ENCODE measurements at places on chromosomes 11 and 22.

DNA sequence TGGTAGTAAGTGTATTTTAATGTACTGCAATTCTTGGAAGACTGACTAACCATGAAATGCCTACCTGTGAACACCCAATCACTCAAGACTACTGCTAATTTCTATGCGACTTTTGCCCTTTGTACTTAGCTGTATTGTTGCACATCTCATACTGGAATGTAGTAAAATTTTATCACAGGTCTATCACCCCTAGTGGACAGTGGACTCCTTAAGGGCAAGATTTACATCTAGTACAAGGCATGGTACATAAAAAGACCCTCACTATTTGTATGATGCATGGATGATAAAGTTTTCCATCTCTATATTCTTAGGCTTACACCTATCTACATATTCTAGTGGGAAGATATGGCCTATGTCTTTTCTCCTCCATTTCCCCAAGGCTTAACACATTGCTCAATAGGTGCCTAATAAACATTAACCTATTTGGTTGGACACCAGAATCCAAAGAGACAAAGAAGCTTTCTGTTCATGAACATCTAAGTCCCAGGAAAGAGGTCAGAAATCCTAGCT, 26.1 kb downstream of the SERGEF start:
- no peak for DNase-seq

DNA sequence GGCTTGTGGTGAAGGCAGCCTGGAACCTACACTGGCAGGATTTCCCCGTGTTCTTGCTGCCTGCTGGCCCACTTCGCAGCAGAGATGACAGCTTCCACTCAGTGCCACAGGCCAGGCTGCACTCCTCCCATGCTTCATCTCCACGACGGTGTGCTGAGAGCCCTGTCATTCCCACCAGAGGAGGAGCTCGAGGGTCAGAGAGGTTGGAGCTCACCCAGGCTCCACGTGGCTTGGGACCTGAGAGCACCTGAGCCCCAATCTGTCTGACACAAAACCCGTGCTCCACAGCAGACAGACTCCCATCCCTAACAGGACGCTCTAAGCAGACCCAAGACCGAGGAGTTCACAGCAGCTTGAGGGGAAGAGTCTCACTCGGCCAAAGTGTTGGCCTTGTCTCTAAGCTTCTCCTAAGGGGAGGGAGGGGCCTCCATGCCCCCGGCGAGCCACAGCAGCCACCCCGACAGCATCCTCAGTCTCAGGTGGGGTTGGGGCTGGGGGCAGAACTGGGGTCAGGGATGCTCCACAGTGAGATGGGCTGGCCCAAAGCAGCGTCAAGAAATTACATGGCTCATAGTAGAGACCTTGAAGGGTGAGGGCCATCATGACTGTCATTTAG, 10.7 kb downstream of the LRFN4 start:
- no peak for DNase-seq

DNA sequence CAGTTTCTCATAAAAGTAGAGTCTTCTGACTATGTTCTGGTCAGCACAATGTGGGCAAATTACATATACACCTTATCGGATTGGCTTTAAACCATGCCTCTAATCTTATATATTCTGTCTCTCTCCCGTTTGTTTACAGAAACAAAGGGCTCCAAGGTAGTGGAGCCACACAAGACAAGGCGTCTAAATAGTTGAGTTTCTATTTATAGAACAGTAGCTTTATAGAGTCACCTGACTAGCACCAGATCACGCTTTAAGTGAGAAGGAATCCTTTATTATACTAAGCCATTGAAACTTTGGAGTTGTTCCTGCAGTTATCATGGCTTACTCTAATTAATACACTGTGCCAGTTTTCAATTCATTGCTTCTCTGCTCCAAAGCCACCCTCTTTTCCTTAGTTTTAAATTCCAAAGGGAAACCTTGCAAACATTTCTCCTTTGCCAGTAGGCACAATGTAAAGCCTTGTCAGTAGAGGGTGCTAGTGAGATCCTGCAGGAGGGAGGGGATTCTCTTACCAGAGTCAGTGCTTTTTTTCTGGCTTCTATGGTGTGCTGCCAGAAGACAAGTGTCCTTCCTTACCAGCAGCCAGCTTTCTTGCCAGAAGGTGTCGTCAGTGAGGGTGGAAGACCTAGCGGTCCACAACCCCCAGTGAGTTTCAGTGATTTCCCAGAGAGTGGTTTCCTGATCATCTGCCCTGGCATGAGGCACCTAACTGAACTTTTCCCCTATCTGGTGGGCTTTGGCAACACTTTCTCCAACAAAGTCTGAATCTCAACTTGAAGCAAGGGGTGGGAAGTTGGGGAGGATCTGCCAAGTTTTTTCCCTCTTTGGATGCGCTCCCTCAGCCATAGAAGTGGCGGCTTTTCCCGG, 71.7 kb downstream of the RAB38 start:
- no peak for DNase-seq

GRCh38 chr11:27085605-27086004, 45.0 kb downstream of the BBOX1 start:
- no peak for DNase-seq

GRCh38 chr11:73761403-73761945, 600 bp upstream of the RAB6A start:
- DNase-seq = no peak

GRCh38 chr11:129395883-129396282, 20.2 kb downstream of the BARX2 start:
- no peak for DNase-seq

GRCh38 chr22:45069925-45070324, 60.1 kb upstream of the PHF21B start:
- no peak for DNase-seq

GRCh38 chr22:27512283-27512761, 289.2 kb downstream of the MN1 start:
- no peak for DNase-seq
